ENCODE measurements at places on chromosomes 2 and 18.

DNA sequence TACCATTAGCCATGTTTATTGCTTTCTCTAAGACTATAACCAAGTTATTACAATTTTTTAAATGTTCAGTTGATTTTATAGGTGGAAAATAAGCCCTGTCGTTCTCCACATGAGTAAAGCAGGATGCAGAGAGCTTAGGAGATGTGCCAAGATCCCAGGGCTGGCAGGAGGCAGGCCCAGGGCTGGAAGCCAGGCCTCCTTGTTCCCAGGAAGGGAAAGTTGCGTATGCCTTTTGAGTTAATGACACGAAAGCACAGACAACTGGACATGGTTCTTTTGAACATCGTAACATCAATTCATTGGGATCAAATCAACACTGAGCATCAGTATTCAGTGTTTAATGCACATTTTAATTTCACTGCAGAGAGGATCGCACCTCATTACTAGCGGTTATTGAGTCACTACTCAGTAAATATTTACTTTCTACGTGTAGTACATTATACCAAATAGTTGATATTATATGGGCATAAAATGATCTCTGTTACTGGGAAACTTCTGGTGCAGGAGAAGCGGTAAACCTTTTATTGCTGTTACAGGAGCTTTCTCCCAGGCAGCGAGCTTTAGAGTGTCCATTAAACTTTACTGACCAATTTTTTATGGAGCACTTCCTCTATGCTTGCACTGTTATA lies 60.0 kb downstream of the RNF144A start:
- no peak for DNase-seq

DNA sequence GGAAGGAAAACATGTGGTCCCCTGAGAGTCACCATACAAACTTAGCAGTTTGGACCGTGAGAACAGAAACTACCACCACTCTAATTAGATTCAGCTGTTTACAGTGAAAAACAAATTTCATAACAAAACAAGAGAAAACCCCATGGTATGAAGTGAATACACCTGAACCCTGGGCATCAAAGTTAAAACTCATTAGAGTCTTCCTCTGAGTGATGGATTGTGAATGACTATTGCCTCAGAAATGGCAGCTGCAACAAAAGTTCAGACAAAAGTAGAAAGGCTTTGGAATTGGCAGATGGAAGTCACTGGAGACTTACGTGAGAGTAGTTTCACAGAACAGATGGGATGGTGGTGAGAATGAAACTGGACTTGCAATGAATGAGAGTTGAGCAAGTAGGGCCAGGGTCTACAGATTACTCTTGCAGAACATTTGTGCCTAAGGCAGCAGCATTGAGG lies 98.0 kb downstream of the AAK1 start:
- DNase-seq: no peak

DNA sequence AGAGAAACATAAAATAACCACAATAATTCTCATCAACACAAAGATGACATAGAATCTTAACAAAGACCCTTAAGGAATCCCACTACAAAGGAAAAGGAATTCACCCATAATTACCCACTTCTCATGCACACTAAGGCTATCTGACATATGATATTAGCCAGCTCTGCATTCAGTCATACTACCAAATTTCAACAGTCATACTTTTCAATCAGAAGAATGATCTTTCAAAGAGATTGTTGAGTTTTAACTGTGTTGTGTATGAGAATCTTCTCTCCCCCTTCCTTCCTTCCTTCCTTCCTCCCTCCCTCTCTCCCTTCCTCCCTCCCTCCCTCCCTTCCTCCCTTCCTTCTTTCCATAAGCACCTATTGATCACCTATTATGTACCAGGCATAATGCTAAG lies 17.0 kb downstream of the FZD7 start:
- no peak for DNase-seq

- no peak for DNase-seq
Measured at GRCh38 chr2:120735746-120736170, at the start of gene GLI2. GLI2 (plus strand) TSS chr2:120735868; CDS start chr2:120797321, 61,453 bp downstream.

DNA sequence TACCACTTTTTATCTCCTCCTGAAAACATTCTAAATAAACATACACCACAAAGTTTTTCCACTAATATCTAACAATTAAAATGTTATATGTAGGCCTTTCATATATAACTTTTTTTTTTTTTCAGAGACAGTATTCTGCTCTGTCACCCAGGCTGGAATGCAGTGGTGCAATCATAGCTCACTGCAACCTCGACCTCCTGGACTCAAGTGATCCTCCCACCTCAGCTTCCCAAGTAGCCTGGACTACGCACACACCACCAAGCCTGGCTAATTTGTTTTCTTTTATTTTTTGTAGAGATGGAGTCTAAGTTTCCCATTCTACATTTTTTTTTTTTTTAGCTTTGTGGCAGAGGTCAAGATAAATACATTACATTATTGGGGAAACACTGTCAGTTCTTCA lies 1612.6 kb upstream of the NXPH2 start:
- no peak for DNase-seq

GRCh38 chr2:135471106-135471505 lies 59.9 kb downstream of the ZRANB3 start:
- no peak for DNase-seq

GRCh38 chr2:132849118-132849517 lies 179.1 kb upstream of the LYPD1 start:
- no peak for DNase-seq

DNA sequence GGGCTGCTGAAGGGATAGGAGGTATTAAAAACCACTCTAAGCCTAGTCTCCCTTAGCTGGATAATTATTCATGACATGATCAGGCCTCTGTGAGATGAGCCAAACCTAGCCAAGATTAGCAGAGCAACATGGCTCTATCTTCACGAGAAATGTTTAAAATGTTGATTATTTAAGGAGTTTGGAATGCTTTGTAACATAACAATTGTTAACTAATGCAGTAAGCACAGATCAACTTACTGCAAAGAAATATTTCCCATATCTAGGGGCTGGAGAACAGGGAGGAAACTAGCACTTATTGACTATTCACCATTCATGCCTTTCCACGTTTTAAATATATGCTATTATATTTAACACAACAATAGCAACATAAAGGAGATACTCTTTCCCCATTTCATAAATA lies 833.7 kb upstream of the CHAC2 start:
- DNase-seq: no peak
